ENCODE measurements at places on chromosomes 1 and 21.
A peak's percentile ranks its signal among the peaks of the same experiment; 100 is the strongest.

DNA sequence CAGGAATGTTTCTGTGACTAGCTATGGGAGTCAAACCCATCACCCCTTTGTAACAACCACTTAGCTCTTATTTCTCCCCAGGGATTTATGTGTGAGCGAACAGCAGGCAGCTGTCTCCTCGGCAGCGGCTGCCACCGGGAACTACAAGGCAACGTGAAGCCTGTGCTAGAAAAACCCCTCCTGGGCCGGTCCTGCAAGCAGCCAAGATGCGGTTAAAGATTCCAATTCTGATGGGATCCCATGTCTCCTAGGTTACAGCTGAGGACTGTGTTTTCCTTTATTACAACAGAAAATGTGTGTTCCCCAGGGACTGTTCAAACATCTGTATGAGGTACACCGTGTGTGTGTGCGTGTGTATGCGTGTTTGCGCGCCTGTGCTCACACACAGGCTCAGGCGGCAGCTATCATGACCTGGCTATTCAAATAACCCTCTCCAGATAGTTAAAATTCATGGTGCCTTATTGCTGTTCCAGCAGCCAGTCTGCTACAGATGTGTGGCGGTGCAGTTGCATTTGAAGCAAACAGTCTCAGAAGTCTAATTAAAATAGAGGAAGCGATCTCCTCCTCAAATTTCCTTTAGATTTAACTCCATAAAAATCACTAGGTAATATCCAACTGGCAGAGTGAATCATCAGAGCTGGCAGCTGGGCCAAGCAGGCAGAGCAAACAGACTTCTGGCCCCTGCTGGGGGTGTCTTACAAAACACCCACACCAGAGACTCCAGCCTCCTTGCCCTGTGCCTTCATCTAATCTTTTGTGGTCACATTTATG, 68.0 kb downstream of the LMX1A start:
- DNase-seq: no peak

DNA sequence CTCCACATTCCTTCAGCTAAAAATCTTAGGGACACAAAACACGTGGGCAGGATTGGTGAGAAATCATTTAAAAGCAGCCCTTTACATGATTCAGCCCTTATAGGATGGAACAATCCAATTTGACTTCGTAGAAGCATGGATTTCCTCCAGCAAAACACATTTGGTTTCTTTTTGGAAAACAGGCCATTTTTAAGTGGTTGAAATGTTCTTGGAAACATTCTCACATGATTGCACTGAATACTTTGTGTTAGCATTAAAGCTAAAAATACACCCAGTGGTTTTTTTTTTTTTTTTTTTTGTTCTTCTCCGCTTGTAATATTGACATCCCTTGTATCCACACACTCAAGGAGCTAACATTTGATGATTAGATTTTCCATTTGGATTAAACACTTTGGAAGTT, 42.1 kb upstream of the ABCG1 start:
- DNase-seq: no peak

DNA sequence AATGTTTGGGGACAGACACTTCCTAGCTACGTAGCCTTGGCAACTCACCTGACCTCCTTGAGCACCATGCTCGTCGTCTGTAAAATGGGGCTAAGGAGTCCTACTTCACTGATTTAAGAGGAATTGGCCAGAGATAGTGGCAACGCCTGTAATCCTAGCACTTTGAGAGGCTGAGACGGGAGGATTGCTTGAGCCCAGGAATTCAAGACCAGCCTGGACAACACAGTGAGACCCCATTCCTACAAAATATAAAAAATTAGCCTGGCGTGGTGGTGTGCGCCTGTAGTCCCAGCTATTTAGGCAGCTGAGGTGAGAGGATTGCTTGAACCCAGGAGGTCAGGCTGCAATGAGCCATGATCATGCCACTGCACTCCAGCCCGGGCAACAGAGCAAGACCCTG, 4.5 kb downstream of the SYTL1 start:
- DNase-seq: no peak

DNA sequence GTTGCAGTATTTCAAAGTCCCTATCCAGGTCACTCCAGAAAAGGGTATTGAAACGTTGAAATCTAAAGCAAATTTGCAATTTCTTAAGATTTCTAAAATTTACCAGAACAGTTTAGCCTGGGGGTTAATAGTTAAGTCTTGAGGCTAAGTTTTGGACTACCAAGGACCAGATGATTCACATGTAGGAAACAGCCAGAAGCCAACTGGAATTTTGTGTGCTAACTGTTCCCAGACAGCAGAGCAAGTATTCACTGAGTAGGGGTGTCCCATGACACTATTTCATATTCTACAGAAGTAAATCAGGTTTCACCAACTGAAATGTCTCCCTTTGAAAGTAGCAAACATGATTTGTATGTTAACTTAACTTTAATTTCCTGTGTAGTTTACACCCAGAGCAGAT, 11.5 kb upstream of the C1orf105 start:
- DNase-seq: no peak

DNA sequence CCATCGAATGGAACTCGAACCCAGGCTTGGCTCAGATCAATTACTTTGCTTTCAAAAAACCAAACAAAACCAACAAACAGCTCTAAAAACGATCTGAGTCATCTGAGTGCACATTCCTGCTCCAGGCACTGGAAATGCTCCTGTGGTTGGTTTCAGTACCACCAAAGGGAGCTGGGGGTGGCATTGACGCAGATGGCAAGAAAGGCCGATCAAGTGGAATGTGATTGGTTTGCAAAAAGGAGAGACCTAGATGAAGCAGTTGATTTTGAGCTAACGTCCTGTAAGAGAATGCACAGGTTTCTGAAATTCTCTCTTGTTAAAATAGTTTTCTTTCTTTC, 39.5 kb downstream of the PIK3CD start:
- DNase-seq: no peak

DNA sequence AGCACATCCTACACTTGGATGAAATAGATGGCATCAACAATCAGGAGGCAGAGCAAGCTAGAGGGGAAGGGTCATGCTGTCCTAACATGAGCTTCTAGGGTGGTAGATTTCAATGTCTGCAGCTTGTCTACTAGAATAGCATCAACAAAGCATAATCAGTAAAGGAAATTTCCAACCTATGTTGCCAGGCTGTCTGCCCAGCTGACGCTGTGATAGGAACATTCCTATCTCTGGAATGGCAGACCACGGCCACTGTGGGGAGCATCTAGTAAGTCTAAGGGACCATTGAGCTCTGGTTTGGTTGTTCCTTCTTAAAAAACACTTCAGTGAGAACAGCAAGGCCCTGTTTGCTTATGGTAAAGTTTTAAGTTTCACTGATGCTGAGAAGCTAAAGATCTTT, 206.8 kb downstream of the PAPPA2 start:
- DNase-seq: no peak

DNA sequence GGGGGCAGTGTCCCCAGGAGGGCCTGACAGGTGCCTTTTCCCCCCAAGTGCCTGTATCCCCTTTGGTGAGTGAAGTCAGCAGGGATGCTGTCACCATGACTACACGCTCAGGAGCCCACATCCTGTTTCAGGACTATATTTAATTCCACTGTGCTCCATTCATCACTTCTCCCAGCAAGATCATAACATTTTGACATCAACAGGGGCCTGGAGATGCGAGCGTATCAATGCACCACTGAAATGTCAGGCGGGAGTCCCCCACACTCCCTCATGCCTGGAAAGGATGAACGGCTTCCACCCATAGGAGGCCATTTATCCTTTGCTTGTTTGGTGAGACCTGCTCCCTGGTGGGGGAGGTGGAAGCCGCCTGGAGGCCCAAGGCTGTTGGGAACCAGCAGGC, 119.1 kb downstream of the PTPRU start:
- DNase-seq: no peak

DNA sequence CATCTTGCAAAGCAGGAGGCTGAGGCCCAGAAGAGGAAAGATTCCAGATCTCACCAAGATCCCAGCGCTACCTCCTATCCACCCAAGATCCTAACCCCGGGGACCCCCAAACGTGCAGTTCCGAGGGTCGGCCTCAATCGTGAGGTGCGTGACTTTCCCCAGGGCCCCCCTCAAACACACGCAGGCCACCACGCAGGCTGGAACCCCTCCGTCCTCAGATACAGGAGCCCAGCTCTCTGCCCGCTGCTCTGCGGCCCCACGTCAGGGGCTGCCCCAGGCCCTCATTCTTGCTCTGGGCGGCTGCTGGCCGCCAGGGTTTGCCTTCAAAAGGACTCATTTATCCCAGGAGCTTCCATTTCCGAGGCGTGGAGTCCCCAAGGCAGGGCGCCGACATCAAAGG, 39.9 kb downstream of the KRTAP10-1 start:
- DNase-seq: no peak

DNA sequence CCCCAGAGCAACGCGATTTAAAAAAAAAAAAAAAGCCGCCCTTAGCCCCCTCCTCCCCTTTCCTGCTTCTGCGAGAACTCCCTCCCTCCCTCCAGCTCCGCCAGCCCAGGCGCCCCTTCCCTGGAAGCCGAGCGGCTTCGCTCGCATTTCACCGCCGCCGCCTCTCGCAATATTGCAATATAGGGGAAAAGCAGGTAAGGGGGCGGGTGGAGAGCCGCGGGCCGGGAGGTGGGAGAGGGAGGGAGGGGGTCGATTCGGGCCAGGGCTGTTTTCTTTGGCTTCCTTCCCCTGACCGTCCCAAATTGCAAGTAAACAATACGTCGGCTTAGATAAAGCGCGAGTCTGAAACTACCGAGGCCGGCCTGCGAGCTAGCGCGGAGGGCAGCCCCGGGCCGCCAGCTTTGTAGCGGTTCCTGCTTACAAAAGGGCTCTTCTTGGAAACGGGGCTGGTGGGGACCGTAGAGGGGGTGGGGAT, 408 bp downstream of the LMO4 start:
- peak; percentile 47 for DNase-seq

- no peak for DNase-seq
Observed at GRCh38 chr1:61709908-61710289, 15.0 kb downstream of the TM2D1 start.

DNA sequence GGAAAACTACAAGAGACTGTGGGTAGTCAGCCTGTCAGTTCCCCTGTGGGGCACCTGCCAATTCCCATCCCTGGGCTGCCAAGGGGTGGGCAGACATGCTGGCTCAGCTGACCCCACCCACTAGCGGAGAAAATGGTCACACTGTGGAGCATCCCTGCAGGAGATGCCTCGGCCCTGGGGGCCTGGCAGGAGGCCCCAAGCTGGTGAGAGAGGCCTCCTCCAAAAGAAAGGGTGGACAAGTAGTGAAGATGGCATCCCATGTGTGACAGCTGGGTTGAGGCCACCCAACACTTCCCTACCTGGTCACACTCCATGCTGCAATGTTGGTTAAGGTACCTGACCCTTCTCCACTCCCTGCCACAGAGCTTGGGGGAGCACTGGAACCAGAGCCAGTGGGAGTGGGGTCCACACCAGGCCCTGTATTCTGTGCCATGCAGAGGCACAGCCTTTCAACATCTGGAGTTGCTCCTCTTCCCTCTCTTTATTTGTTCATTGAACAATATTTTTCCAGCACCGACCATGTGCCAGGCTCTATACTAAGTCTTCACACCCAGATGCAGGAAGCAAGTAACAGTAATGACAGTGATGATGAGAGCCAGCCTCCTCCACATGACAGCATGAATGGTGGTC, 59.5 kb downstream of the KLHDC7A start:
- DNase-seq: no peak

GRCh38 chr1:56472860-56473259, 106.5 kb downstream of the PLPP3 start:
- no peak for DNase-seq

DNA sequence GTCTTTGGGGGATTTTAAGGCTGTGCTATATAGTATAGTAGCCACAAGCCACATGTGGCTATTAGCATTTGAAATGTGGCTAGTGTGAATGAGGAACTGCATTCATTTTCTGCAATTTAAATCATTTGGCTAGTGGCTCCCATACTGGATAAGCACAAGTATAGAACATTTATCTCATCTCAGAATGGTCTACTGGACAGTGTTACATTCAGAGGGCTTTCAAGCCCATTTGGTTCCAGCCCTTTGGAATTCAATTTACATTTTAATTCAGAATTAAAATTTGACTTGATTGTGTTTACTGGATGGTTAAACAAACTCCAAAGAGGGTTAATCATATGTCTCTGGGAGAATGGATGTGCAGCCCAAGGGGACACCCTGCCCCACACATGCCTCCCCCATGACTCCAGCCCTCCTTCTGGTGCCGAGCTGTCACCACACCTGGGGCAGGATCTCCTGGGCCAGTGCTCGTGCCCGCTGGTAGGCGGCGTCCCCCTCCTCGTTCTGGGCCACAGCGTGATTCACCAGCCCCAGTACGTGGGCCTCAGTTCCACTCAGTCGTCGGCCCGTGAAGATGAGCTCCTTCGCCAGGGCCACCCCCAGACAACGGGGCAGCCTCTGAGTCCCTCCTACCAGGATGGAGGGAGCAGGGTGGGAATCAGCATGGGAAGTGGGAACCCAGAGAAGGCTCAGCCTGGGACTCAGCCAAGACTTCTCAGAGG, 17.2 kb downstream of the ECHDC2 start:
- no peak for DNase-seq

- DNase-seq: no peak
Observed at GRCh38 chr1:101088431-101088830, 62.8 kb upstream of the DPH5 start.

- no peak for DNase-seq
Observed at GRCh38 chr1:156922986-156923669, 2.7 kb downstream of the LRRC71 start.

- DNase-seq: no peak
Observed at GRCh38 chr21:33238146-33238545, 8.4 kb downstream of the IFNAR2 start.

DNA sequence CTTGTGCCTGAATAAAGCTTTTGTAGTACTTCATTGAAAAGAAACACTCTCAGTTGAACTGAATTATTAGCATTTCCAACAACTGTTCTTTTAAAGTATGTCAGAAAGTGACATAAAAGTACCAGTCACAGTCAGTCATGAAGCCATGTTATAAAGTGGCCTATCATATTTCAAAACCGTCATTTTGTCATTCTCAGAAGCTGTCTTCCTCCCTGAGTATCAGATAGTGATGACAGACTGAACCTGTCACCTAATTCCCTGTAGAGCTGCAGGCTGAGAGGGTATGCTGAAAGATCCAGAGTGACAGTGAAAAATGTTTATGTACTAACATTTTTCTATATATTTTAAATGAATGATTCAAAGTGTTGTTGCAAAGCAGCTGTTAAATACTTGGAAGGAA, 1121.7 kb upstream of the PRMT6 start:
- no peak for DNase-seq

- no peak for DNase-seq
Observed at GRCh38 chr1:112937070-112937469, 18.9 kb downstream of the SLC16A1 start.

DNA sequence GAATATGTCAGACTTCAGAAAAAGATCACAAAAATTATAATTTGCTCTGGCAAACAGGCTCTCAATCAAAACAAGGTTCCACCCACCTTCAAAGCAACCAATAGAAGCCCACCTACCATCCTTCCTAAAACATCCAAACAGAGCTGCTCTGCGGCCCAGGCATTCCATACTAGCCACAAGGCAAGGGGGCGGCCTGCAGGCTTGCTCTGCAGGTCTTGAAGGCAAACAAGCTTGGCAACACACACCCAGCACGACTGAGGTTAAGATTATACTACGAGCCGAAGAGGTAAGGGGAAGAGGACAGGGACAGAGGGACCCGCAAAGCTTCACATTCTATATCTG, 207.3 kb downstream of the SLC45A1 start:
- peak; percentile 37 for DNase-seq
